ENCODE measurements at places on chromosomes 5 and 9.

GRCh38 chr9:76101947-76102346 lies 211.5 kb downstream of the PCSK5 start:
- no peak for DNase-seq

DNA sequence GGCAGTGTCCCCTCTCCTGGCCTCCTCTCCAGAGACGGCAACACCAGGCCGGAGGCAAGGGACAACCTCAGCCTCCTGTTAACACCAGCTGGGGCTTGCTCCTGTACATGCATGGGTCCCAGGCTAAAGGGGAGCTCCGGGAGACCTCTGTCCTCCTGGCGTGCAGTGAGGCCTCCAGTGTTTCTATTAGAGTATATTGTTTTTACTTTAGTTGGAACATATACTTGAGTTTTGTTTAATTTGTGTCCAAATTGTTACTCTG lies 12.0 kb upstream of the IRX2 start:
- DNase-seq: no peak

- DNase-seq: no peak
These were observed 147.8 kb downstream of the RXRA start for GRCh38 chr9:134474055-134474370.

DNA sequence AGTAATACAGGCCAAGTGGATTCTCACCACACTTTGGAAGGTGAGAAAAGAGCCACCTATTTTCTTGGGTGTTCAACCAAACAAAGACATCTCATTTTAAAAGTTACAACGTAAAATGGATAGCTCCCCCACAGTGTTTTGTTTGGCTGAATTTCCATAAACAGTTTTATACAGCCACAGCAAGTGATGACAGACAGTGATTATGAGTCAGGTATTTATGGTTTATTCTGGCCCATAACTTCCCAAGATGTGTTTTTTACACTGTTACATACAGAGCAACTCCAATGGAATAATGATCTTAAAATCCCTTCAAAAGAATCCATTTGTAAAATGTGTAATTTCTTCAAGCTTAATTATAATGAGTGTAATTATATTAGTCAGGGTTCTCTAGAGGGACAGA lies 421.3 kb downstream of the TLE1 start:
- no peak for DNase-seq

GRCh38 chr9:84592918-84593317 lies 76.6 kb upstream of the NTRK2 start:
- no peak for DNase-seq

GRCh38 chr9:91786132-91786896 lies 163.7 kb downstream of the ROR2 start:
- DNase-seq: no peak

DNA sequence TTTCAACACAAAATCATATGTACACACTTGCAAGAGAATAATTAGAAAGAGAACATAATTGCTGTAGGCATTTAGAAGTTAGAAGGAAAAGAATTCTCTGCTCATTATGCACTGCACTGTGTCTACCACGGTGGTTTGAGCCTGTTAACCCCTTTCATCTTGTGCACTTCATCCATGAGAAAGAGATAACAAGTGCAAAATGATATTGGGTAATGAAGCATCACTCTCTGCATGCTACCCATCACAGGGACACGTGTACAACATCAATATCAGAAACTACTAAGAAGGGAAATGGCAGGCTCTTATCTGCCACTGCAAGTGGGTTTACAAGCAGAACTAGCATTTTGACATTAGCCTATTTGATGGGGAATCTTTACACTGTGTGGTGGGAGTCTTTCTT lies 202.6 kb downstream of the CDH12 start:
- DNase-seq: no peak

- no peak for DNase-seq
These were observed 101.8 kb downstream of the DOCK8 start for GRCh38 chr9:316382-316965.

- no peak for DNase-seq
These were observed 166.4 kb upstream of the OTULINL start for GRCh38 chr5:14415024-14415697.

DNA sequence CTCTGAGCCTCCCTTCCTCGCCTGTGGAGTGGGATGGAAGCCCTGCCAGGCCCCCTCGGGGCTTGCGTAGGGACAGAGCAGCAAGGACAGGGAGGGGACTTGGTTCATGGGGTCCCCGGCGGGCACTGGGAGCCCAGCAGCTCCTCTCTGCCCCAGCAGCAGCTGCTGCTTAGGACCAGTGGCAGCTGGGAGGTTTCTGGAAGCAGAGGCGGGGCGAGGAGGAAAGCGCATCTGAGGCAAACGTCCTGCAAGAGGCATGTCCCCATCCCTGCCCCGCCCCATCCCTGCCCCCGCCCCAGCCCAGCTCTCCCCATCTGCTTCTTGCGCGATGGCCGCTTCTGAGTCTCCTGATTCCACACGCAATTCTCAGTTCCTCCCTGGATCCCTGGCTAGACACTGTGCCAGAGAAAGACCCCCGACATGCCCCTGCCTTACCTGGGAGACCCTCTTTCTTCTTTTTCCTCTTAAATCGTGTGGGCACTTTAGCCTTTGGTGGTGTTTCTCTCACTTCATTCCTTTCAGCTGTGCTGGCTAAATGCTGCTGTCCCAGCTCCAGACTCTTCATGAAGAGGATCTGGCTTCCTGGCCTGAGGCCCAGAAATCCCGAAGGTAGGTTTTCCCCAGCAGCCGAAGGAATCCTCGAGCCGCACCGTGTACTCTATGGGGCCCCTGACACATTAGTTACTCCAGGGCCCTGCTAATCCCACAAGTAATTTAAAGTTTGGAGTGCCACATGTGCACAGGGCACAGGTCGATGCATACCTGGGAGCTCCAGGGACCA lies 4.4 kb upstream of the OR2S2 start:
- no peak for DNase-seq

DNA sequence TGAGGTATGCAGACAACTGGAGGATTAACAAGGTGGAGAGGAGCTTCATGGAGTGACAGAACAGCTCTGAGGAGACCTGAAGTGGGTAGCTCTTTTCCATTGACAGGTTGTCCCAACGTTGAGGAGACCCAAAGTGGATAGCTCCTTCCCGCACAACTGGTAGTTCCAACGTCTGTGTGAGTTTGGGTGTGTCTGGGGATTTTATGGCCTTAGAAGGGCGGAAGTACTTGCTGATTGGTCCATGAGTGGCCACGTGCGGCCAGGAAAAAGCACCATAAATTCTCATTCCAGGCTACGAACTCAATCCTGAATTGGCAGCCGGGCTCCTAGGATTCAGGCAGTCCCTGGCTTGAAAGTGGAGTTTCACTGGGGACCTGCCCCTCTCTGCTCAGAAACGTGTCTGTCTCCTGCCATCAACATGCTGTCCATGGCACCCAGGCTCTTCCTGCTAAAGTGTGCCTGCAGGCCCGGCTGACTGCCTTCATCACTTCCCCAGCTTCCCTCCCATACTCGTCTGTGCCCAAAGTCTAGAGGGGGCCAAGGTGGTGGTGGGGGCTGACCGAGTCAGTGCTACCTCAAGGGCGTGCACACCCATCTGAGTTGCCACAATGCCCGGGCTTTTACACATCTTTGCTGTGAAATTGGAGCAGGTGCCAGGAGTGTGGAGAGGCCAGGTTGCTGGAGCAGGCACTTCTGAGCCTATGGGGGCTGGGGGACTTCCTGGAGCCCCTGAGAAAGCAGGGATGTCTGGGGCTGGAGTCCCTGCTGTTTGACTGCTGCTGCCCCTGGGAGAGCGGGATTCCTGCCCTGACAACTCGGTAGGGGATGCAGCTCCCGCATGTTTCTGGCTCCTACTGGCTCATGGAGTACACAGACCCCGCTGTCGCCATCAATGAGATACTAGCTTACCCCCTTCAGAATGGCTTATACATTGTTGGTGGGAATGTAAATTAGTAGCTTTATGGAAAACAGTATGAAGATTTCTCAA lies 2034.6 kb upstream of the ACO1 start:
- DNase-seq: no peak

DNA sequence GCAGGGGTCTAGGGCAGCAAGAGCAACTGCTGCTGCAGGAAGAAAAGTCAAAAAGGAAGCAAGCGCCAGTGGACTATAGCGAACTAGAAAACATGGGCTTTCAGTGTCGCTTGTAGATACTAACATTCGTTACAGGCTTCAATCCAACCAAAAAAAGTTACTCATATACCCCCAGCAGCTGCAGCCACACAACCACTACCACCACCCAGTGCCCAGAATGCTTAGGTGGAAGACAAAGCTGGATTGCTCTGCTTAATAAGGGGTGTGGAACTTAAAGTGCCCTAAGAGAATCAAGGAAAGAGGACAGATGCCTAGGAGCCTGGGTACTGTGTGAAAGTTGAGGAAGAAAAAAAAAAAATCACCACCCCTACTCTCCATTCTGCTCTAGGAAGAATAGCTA lies 203.6 kb downstream of the ELAVL2 start:
- no peak for DNase-seq

Measured in activated naive CD4-positive, alpha-beta T cell (primary cell).